Kidney capillary endothelial cell (primary cell): ENCODE measurements at places on chromosomes 7 and 10.

GRCh38 chr7:107890493-107890961 lies 456 bp upstream of the DLD start:
- DNase-seq = no peak

GRCh38 chr7:148218603-148219002 lies 372.0 kb upstream of the C7orf33 start:
- DNase-seq = no peak

DNA sequence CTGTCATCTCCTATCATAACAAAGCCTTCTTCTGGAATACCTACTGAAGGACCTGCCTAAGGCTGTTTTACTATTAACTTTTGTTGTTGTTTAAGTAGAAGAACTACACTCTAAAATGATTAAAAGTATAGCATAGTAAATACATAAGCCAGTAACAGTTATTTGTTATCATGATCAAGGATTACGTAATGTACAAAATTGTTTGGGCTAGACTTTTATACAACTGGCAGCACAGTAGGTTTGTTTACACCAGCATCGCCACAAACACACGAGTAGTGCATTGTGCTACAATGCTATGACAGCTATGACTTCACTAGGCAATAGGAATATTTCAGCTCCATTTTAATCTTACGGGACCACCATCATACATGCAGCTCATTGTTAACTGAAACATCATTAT lies 169.1 kb downstream of the LRRN3 start:
- DNase-seq = no peak

DNA sequence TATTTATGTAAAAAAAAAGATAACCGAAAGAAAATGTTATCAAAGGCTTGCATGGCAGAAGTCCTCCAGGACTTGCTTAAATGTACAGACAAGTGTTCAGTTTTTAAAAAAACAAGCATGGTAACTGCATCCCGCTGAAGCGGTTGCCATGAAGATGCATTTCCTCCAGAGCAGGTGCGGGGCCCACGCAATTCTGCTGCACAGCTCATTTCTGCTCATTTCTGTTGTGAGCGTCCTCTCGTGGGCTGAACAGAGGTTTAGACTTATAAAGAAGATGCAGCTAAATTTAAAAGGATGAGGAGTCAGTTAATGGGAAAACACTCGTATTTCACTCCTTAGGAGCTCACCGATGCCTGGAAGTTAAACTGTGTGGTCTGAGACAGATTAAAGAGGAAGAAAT lies 247.6 kb downstream of the DNAJB6 start:
- DNase-seq = no peak

DNA sequence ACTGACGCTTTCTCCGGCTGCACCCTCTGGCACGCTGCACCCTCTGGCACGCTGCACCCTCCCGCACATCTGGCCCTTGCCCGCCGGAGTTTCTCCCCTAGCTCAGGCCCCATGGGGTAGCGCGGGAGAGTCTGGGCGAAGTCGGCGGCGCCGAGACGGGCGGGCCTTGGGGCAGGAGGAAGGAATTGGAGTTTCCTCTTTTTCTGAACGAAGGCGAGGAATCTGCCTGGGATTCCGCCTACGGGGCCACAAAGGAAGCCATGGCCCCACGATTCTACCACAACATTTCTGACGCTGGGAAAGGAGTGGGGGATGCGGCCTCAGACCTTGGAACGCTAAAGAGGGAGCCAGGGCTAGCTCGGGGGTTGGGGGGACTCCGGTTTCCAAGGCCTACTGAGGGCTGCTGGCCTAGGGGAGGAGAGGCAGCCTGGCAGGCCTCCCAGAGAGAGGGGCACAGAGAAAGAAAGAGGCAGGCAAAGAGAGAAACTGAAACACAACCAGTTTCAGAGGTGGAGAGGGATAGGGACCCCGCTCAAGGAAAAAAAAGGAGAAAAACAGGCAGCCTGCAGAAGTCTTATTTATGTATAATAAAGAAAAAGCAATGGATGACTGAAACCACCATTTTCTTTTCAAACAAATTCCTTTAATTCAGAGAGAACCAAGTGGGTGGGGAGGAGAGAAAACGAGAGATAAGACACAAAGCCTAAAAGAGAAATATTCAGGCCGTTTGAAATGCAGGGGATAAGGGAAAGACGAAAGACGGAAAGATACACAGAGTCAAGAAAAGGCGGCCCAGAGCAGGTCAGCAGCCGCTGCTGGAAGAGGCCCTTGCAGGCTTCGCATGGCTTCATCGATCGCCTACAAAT lies 4.3 kb downstream of the TLX1 start:
- no peak for DNase-seq
